ENCODE measurements at places on chromosomes 7 and 10. TPM values are rescaled to one million over a fixed set of nuclear protein-coding genes. Genes with fewer than 3 reads are reported as not detected.
A peak's percentile ranks its signal among the peaks of the same experiment; 100 is the strongest.

- DNase-seq: no peak
- H3K27ac ChIP-seq: no peak overlapping the region
- H3K4me3 ChIP-seq: no peak overlapping the region
- no peaks in the 10 kb centered on the region for H3K27me3 ChIP-seq
Measured at GRCh38 chr10:58653139-58653538, 140.5 kb downstream of the BICC1 start.

- no peaks in the 10 kb centered on the region for H3K27me3 ChIP-seq
- no peak for DNase-seq
- no peaks in the 10 kb centered on the region for H3K4me1 ChIP-seq
- no peak overlapping the region for H3K4me3 ChIP-seq
Measured at GRCh38 chr10:75029857-75030256, 81.6 kb upstream of the SAMD8 start.

DNA sequence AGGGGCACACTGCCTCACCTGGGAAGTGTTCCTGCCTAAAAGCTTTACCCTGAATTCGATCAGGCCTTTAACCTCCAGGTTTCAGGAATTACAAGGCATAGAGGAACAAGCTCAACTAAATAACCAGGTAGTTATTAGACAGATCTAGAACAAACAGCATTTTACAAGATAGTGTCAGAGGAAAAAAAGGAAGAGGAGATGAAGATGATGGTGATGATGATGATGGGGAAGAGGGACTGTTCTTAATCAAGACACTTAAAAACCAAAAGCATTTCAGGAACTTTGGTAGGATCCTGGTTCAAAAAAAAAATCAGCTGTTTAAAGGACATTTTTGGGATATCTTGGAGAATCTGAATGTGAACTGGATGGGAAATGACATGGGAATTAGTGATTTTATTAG lies 11.5 kb downstream of the RBM17 start:
- H3K27ac ChIP-seq: no peak overlapping the region
- peaks cover 2% of the 10 kb centered on the region for H3K4me1 ChIP-seq
- no peak for DNase-seq

- no peaks in the 10 kb centered on the region for H3K4me1 ChIP-seq
- DNase-seq: no peak
- no peaks in the 10 kb centered on the region for H3K27me3 ChIP-seq
- H3K4me3 ChIP-seq: no peak overlapping the region
Measured at GRCh38 chr7:27297356-27297755, 54.8 kb downstream of the EVX1 start.

GRCh38 chr7:64999165-65000004 lies 7.1 kb downstream of the ERV3-1 start:
- no peaks in the 10 kb centered on the region for H3K36me3 ChIP-seq
- no peaks in the 10 kb centered on the region for H3K27me3 ChIP-seq
- no peak for DNase-seq
- H3K4me1 ChIP-seq: no peaks in the 10 kb centered on the region
- no peak overlapping the region for H3K27ac ChIP-seq

GRCh38 chr7:131723926-131724325 lies 167.5 kb upstream of the PODXL start:
- no peaks in the 10 kb centered on the region for H3K27me3 ChIP-seq
- H3K4me3 ChIP-seq: no peak overlapping the region
- DNase-seq: no peak
- no peak overlapping the region for H3K27ac ChIP-seq
- H3K36me3 ChIP-seq: no peaks in the 10 kb centered on the region
- H3K4me1 ChIP-seq: no peaks in the 10 kb centered on the region

- no peaks in the 10 kb centered on the region for H3K36me3 ChIP-seq
- DNase-seq: no peak
- no peak overlapping the region for H3K27ac ChIP-seq
- H3K4me1 ChIP-seq: no peaks in the 10 kb centered on the region
Measured at GRCh38 chr7:130417213-130417612, 23.6 kb downstream of the CEP41 start.

DNA sequence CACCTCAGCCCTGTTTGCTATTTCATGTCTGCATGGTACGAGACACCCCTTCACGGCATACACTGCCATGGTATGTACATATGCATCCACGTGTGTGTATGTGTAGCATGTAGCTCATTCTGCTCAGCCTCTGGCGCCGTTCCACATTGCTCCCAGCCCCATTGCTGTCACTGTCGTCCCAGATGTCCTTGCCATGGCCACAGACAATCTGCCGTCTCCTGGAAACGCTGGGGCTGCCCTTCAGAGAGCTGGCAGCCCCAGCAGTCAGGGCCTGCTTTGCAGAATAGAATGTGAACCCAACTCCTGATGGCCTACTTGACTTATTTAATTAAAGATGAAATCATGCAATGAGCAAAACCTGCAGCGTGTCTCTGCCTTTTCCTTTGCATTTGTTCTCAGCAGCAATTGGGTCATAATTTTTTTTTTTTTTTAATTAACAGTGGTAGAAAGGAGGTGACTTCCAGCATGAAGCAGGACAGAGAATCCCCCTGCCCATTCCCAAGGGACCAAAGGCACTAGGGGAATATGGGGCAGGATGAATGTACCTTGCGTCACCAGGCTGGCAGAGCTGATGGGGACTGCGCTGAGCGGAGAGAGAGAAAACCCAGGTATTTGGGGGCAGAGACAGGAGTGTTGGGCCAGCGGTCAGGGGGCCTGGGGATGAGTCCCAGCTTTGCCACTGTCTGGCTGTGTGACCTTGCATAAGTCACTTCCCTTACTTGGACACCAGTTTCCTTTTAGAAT lies 49.2 kb downstream of the CHST3 start:
- H3K27me3 ChIP-seq: no peaks in the 10 kb centered on the region
- no peak for DNase-seq
- peaks cover 8% of the 10 kb centered on the region for H3K4me1 ChIP-seq
- no peak overlapping the region for H3K27ac ChIP-seq

DNA sequence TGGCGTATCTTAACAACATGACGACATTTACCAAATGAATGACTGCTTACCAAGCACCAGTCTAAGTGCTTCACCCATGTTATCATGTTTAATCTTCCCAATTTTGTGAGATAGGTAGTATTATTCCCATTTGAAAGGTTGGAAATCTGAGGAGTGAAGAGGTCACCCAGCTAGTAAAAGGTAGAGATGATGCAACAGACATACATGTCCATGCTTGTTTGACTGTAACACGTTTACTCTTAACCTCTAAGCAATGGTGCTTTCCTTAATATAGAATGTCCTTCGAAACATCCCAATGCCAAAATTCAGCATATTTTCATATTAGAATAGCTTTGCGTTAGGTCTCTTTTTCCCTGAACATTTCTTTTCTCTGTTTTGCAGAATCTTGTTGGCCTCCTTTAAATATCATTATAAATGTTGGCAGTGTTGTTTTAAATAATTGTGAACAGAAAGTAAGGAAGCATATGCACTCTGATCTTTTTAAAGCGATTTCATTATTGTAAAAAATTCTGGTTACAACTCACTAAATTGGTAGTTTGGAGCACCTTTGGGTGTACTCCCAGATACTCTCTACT lies 722.8 kb downstream of the AUTS2 start:
- DNase-seq: no peak
- H3K36me3 ChIP-seq: no peaks in the 10 kb centered on the region
- H3K27ac ChIP-seq: no peak overlapping the region
- H3K27me3 ChIP-seq: no peaks in the 10 kb centered on the region

DNA sequence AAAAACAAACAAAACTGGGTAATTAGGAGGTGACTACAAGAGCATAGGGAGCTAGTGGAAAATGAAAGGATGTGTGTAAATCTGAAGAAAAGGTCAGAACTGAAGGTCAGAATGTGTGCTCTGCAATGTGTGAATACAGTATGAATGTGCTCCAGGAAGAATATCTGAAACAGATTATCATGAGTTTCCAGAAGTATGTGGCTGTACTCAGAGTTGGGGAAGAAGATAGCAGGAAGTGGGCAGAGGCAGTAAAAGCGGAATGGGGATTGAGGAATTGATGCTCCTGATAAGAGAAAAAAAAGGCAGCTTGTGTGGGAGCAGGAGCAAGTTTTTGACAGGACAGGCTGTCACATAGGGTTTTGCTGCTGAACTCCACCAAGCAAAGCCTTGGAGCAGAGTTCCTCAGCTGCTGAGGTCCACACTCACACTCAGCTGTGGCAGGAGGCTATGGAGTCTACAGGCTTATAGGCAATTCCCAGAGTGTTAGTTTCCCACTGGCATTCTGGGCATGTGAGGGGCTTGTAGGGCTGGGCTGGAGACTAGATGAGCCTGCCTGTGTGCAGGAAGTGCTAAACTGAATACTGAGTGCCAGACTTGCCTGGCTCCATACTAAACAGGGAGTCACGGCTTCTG lies 22.9 kb downstream of the H2AZ2 start:
- no peak overlapping the region for H3K4me3 ChIP-seq
- peaks cover 1% of the 10 kb centered on the region for H3K36me3 ChIP-seq
- DNase-seq: no peak
- H3K4me1 ChIP-seq: no peaks in the 10 kb centered on the region
- no peak overlapping the region for H3K27ac ChIP-seq
- H3K27me3 ChIP-seq: no peaks in the 10 kb centered on the region

- H3K27ac ChIP-seq: no peak overlapping the region
- no peak overlapping the region for H3K4me3 ChIP-seq
- no peaks in the 10 kb centered on the region for H3K4me1 ChIP-seq
- DNase-seq: no peak
- no peaks in the 10 kb centered on the region for H3K27me3 ChIP-seq
- no peaks in the 10 kb centered on the region for H3K36me3 ChIP-seq
Measured at GRCh38 chr10:69894156-69894555, 92.5 kb downstream of the COL13A1 start.

DNA sequence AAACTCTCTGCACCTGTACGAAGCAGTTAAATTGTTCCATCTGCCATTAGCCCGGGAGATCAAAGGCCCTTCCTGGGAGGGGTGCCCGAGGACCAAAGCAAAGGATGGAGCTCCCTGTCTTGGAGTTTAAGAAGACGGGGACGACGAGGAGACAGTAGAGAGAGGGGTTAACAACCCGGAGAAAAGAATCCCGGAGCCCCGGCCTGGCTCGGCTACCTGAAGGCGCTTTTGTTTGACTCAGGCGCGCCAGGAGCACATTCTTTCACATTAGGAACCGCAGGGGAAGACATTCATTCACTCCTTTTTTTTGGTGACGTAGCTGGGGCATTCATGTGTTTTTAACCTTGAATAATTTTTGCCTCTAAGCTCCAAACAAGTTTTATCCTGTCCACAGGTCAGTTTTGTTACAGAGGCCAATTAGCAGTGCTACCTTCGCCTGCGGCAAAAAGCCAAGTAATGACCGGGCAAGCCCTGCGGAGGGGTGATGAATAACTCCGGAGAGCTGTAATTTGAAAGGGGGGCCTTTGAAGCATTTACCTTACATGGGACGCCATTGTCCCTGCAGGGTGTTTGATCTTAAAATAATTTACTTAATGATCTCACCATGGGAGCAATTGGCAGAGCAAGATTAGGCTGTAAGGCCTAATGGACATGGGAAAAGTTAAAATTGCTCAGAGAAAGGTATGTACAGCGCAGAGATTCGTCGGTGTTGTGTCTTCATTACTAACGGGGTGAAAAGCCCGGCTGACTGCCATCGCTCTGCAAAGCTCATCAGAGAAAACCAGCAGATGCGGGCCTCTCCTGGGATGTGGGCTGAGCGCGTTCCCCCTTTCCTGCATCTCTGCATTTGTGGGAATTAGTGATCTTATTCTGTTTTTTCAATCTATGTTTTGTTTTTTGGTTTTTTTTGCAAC lies 258.0 kb upstream of the SP4 start:
- no peaks in the 10 kb centered on the region for H3K36me3 ChIP-seq
- peaks cover 3% of the 10 kb centered on the region for H3K27me3 ChIP-seq
- DNase-seq: no peak
- H3K4me1 ChIP-seq: no peaks in the 10 kb centered on the region

- H3K27ac ChIP-seq: no peak overlapping the region
- DNase-seq: no peak
- no peaks in the 10 kb centered on the region for H3K4me1 ChIP-seq
- no peaks in the 10 kb centered on the region for H3K27me3 ChIP-seq
Measured at GRCh38 chr10:107548301-107548700, 383.8 kb upstream of the SORCS1 start.

GRCh38 chr7:124765401-124766352 lies at the start of gene GPR37:
TSS of gene GPR37 (minus strand) at chr7:124765792. CDS start at chr7:124764976, 816 bp downstream.
- no peak within 1 kb of the TSS for H3K27ac ChIP-seq
- peak within 1 kb of the TSS; percentile 68 for H3K4me3 ChIP-seq
- no peaks in the 10 kb centered on the region for H3K27me3 ChIP-seq
- H3K36me3 ChIP-seq: no peaks in the 10 kb centered on the region
- DNase-seq: peak; percentile 86
- no peaks in the 10 kb centered on the region for H3K4me1 ChIP-seq

DNA sequence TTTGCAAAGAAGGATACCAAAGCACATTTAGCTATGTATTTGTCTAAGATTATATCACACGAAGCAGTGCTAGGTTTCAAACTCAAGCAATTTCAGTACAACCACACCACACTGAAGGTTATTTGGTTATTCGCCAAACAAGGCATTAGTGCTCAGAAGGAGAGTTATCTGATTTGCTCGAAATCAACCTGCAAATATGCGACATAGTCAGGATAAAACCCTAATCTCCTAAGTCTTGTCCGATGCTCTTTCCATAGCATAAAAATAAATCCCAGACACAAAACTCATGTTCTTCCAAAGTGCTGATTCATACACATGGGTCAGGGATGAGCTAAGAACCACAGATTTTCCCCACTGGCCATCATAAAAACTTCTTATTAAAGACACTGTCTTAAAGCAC lies 1288.0 kb upstream of the SORCS1 start:
- no peak overlapping the region for H3K4me3 ChIP-seq
- no peaks in the 10 kb centered on the region for H3K36me3 ChIP-seq
- no peaks in the 10 kb centered on the region for H3K4me1 ChIP-seq
- H3K27ac ChIP-seq: no peak overlapping the region
- H3K27me3 ChIP-seq: no peaks in the 10 kb centered on the region

DNA sequence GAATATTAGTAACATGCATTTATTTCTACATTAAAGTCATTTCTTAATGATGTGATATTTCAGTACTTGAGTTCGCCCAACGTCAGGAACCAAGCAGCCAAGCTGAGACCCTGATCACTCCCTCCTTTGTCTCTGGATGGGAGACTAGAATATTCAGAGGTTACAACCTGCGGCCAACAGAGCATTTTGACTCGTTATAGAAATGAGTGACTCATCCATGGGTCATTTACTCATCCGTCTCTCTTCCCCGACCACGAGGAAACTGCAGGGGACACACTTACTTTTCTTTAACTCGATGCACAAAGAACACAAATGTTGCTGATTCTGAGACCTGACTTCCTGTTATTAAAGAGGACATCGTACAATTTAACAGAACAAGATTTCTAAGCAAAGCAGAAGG lies 343.3 kb downstream of the FRMD4A start:
- no peak overlapping the region for H3K27ac ChIP-seq
- H3K4me3 ChIP-seq: no peak overlapping the region
- H3K27me3 ChIP-seq: no peaks in the 10 kb centered on the region
- no peaks in the 10 kb centered on the region for H3K4me1 ChIP-seq
- no peak for DNase-seq

The FOXP2 gene
- 18.1 TPM for total RNA-seq

The MPLKIP gene
- 25.8 TPM for total RNA-seq

The TWIST1 gene
- total RNA-seq: 8.5 TPM

The CPA4 gene
- 1.0 TPM for total RNA-seq

The EXOC4 gene
- total RNA-seq: 69.5 TPM

The TAS2R3 gene
- 3.1 TPM for total RNA-seq

The PCLO gene
- 1.2 TPM for total RNA-seq

The ANXA8 gene
- total RNA-seq: not detected

The MCM10 gene
- total RNA-seq: 0.81 TPM

The FAM237B gene
- not detected for total RNA-seq

The CELF2 gene
- total RNA-seq: 52.6 TPM

The PRKG1 gene
- total RNA-seq: 153 TPM

Measured in aorta (tissue), 5 donors.